ENCODE measurements at places on chromosomes 13 and 19.

DNA sequence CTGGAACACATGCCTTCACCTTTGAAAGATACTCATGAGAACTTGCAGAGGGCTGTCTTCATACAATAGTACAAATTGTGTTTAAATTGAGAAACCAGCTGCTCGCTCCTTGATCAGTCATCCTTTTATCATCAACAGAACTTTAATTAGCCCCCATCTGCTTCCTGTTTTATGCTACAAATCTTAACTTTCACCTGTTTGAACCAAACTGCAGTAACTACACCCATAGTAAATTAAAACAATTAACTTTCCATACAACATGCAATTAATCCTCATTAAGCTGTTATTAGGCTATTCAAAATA is 85.2 kb downstream of the FOXO1 start:
- DNase-seq, result no peak

DNA sequence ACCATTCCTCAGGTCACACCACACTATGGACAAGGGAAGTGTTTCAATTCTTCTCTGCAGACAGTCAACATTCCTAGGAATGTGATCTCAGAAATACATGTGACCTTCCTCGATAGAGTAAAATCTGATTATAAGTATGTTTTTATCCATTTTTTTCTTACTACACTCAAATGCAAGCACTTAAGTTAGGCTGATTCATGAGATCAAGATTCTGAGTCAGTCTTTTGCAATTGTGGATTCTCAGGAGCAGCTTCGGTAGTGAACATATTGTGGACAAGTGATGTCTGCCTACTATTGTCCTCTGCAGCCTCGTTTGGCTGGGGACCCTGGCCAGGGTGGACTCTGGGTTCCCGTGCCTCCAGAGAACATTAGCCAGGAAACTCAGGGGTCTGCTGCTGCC is 3.2 kb downstream of the SERPINE3 start:
- no peak for DNase-seq

DNA sequence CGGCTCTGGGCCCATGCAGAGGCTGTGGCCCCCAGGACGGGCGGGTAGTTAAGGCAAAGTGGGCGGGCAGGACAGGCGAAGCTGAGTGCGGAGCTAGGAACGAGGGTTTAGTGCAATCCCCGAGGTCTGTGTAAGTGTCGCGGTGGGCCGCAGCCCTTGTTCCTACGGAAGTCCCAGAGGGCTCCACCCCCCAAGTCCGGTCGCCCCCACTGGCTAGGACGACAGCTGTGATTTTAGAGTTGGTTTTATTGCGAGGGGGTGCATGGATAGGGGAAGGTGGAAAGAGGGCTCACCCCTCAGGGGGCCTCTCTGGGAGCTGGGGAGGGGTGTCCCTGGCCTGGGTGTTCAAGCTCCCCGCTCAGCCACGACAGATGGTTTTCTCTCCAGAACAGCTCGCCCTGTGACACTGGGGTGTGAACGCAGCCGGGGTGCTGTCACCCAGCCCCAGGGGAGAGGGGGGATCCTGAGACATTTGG is 21.7 kb downstream of the ZBTB7A start:
- DNase-seq, result no peak

DNA sequence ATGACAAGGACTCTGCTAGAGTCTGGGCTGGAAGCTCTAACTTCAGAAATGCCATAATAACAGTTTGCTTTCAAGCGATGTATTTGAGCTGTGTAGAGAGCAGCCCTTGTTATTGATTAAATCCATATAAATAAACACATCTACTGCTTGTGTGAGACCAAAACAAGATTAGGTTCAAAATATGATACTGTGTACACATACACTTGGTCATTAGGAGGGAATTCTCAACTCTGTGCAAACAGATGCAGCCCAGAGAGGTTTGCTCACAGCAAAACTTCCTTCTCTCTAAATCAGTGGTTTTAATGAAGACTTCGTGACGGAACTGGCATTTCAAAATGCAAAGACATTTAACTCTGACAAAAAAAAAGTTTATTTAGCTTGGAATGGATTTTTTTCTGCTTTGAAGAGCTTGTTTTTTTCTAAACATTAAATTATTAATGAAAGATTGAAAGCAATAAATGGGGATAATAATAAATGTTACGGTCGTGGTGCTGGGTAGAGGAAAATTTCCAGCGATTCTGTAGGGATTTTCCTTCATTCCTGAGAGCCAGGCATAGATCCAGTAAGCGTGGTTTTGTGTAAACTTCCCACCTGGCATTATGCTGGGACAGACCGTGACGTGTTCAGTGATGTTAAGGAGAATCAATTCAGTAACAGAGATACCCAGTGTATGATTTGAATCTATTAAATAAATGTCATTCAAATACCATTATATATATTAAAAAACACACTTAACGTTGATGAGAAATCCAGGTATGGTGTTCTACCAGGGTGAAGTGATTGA is 213.7 kb downstream of the TEX29 start:
- DNase-seq, result no peak

- no peak for DNase-seq
Measured at GRCh38 chr19:2721570-2722540, 683 bp upstream of the DIRAS1 start.

DNA sequence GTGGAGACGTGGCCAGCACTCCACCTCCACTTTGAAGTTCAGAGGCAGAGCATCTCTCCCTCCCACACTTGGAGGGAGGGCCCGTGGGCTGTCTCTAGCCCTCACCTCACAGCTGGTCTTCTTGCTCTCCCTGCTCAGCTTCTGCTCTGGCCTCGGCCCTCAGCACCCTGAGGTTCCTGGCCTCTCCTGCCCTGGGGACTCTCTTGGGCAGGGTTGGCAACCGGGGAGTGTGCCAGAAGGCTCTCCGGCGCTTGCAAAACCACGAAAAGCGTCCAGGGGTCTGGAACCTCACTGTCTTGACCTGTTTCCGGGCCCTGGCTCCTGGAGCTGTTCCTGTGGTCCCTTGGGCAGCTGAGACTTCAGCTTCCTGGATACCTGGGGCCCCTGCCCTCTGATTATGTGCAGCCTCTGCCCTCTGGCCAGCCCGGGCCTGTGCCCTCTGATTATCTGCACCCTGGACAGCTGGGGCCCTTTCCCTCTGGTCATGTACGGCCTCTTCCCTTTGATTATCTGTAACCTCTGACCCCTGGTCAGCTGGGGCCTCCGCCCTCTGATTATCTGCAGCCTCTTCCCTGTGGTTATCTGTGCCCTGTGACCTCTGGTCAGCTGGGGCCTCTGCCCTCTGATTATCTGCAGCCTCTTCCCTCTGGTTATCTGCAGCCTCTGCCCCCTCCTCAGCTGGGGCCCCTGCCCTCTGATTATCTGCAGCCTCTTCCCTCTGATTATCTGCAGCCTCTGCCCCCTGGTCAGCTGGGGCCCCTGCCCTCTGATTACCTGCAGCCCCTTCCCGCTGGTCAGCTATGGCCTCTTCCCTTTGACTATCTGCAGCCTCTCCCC is 2.1 kb downstream of the CCDC8 start:
- DNase-seq, result no peak

DNA sequence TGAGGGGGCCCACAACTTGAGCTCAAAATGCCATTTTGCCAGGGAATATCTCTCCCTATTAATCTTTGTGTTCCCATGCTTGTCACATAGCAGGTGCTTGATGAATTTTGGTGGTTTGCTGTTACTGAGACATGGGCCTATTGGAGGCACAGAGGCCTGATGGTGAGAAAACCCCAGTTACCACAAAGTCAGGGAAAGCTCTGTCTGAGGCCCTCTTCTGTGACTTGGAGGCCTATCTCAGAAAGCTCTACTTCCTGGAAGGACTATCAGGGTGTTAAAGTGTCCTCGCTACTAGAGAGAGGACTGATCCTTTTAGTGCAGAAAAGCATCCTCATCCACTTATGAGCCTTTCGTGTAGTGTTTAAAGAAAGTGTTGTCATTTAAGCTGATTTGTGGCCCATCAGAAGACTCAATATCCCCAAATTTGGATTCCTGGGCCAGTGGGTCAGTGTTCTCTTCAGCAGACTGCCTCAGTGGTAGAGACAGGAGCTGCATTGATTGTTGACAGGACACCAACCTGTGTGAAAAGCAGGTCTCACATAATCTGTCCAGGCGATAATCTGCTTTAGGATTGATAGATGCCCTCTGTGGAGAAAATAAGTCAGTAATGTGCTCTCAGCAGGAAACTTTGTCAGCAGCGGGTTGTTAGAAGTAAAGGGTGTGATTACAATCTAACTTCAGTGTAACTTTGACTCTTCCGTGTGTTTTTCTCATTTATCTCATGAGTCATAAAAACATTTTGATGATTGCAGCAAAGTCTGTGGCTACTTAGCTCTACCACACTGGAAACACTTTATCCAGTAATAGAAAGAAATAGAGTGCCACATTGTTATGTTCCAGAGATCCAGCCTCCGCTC is 121.0 kb downstream of the AKAP11 start:
- no peak for DNase-seq

DNA sequence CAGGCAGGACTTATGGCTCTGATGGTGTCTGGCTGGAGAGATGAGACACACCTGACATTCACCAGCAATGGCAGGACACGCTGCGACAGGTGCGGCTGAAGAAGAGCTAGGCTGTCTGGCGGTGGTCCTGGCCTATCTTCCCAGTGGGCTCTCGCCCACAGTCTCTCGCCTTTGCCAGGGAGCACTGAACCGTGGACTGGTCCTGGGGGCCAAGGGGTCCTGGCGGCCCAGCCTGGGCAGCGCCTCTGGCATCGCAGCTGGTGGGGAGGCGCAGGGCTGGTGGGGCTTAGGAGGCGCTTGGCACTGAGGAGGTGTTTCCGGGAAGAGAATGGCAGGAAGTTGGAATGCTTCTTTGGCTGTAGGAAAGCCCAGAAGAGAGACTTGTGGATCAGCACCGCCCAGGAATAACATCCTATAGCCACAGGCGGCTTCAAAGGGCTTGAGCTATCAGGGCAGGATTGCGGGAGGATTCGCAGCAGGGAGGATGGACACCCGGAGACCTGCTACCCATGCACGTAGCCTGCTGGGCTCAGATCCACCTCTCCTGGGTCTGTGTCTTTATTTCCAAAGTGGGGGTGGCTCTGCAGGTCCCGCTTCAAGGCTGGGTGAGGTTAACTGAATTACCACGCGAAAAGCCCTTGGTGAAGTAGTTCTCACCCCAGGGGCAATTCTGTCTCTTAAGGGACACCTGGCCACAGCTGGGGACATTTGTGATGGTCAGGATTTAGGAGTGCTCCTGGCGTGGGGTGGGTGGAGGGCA is 14.6 kb downstream of the KDM4B start:
- no peak for DNase-seq

DNA sequence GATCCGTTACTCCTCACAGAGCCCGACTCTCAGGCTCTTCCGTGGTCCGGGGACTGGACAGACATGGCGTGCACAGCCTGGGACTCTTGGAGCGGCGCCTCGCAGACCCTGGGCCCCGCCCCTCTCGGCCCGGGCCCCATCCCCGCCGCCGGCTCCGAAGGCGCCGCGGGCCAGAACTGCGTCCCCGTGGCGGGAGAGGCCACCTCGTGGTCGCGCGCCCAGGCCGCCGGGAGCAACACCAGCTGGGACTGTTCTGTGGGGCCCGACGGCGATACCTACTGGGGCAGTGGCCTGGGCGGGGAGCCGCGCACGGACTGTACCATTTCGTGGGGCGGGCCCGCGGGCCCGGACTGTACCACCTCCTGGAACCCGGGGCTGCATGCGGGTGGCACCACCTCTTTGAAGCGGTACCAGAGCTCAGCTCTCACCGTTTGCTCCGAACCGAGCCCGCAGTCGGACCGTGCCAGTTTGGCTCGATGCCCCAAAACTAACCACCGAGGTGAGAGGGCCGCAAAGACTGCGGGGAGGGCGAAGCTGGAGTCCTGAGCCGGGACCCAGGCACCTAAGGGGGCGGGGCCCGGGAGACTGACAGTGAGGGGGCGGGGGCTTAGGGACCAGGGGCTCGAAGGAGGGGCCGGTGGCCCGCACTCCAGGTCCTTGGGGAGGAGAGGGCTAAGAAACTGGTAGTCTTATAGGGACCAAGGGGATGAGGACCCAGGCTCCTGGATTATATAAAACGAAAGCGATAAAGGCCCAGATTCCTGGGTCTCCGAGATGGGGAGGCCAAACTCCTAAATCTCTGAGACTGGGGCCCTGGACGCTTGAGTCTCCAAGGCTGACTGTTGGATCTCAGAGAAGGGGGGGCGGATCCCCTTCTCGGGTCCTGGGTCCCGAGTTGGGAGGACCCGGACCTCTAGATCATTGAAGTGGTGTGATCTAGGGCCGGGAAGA is 2.0 kb downstream of the ETV2 start:
- peak; percentile 73 for DNase-seq

DNA sequence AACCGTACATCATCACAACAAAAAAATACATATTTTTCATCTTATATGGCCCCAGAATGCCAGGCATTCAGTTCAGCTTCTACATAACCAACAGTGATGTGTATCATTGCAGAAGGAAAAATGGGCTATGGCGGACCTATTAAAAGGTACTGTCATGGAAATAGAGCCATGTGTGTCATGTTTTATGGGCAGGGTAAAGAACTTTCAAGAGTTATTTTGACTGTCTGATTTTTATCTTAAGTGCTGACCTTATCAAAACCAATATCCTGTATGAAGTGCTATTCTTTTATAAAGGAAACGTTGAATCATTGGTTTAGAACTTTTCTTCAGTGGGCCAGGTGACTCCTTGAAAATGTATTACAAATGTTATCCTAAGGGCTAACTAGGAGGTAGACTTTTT is 9.9 kb downstream of the ZNF507 start:
- DNase-seq, result no peak

- DNase-seq, result no peak
Measured at GRCh38 chr13:74299721-74300120, 165.5 kb upstream of the KLF12 start.

DNA sequence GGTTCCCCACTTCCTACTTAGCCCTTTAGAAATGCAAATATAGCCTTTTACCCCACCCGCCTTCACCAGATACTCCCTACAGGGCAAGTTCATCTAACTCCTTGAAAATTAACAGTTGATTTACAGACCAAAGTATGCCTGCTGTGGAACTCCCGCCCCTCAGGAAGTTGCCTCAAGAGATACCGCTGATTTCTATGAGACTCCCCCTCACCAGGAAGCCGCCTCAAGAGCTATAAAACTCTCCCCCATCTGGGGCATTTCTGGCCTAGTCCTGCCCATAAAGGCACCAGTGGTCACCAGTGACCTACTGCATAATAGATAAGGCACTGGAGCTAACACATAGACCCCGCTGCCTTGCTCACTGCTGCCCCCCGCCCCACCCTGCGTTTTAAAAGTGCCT is 201.7 kb upstream of the UBL3 start:
- no peak for DNase-seq

- no peak for DNase-seq
Measured at GRCh38 chr13:111370147-111370546, 49.7 kb downstream of the TEX29 start.

- DNase-seq, result no peak
Measured at GRCh38 chr13:25462301-25463125, 90.7 kb downstream of the ATP8A2 start.

GRCh38 chr19:38425810-38426466 is at the start of gene RASGRP4:
Gene RASGRP4 (minus strand): TSS chr19:38426219. CDS start chr19:38426091, 128 bp downstream.
- no peak for DNase-seq

Measured in breast epithelium (tissue), 4 donors.